NCI-H1092 treated with DMSO at 0.1 percent for 48 hours (cell line): ENCODE measurements at places on chromosomes 7 and 10.

- DNase-seq = no peak
Measured at GRCh38 chr7:142876991-142877910, 8.3 kb downstream of the TRPV6 start.

DNA sequence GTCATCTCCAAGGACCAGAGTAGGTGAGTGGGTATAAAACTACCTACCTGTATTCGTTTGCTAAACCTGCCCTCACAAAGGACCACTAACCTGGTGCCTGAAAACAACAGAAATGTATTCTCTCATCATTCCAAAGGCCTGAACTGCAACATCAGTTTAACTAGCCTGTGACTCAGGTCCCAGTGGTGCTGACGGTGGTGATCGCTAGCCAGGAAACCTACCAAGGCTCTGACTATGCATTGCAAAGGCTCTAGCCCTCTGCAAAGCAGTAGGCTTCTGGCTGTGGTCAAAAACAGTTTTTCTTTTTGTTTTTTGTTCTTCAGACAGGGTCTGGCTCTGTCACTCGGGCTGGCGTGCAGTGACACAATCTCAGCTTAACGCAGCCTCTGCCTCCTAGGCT, 107.5 kb downstream of the NPTX2 start:
- no peak for DNase-seq

GRCh38 chr10:129949891-129950291, 14.2 kb downstream of the EBF3 start:
- no peak for DNase-seq

GRCh38 chr7:156620291-156620675, 20.3 kb upstream of the RNF32 start:
- DNase-seq = no peak

DNA sequence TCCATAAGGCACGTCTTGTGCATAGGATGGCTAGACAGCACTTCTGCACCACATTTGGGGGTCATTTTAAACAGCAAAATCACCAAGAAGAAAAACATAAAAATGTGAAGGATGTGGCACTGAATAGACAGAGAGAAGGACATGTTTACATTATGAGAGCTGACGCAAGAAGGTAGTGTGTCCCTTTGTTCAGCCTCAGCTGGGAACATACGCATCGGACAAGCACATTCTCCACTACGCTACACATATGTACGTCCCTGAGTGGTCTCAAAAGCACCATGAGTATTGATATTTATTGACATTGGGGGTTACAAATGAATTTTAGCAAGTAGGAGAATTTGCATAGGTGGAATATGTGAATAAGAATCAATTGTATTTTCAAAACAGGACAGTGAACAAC, 20.2 kb downstream of the DDC start:
- peak; percentile 54 for DNase-seq

DNA sequence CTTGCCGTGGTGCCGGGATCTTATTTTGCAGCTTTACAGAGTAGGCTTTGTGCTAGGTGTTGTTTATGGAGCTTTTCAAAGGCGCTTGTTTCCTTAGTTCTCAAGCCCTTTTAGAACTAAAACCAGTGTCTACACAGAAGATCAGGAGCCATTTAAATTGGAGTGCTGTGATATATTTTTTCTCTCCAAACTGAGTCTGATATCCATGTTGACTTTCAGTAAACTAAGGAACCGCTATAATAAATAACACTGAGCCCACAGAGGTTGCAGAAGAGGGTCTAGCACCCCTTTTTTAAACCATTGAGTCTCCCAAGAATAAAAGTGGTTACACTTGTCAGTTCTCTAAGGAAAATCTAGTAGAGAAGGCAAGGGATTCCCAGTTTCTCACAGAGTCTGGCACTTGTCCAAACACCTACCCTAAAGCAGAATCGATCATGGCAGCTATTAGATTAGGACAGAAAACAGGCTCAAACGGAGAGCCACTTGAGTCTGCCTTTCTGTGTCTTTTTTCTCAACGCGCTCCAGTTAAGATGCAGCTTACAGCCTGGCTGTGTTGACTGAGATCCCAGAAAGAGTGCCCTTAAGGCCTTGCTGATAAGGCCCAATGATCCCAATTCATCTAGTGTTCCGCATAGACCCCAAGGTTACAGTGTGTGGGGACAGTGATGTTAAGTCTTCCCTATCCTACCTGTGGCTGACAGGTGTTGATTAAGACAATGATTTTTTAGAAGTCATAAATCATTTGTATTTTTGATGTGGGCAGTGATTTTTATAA, 804 bp downstream of the TMEM106B start:
- peak; percentile 79 for DNase-seq

- no peak for DNase-seq
Measured at GRCh38 chr10:24989867-24990266, 26.1 kb downstream of the ENKUR start.

- no peak for DNase-seq
Measured at GRCh38 chr10:31467791-31468535, 148.9 kb downstream of the ZEB1 start.

GRCh38 chr7:75854233-75854632, 24.6 kb upstream of the RHBDD2 start:
- DNase-seq = no peak

GRCh38 chr10:36221101-36221500, 579.0 kb upstream of the FZD8 start:
- no peak for DNase-seq

DNA sequence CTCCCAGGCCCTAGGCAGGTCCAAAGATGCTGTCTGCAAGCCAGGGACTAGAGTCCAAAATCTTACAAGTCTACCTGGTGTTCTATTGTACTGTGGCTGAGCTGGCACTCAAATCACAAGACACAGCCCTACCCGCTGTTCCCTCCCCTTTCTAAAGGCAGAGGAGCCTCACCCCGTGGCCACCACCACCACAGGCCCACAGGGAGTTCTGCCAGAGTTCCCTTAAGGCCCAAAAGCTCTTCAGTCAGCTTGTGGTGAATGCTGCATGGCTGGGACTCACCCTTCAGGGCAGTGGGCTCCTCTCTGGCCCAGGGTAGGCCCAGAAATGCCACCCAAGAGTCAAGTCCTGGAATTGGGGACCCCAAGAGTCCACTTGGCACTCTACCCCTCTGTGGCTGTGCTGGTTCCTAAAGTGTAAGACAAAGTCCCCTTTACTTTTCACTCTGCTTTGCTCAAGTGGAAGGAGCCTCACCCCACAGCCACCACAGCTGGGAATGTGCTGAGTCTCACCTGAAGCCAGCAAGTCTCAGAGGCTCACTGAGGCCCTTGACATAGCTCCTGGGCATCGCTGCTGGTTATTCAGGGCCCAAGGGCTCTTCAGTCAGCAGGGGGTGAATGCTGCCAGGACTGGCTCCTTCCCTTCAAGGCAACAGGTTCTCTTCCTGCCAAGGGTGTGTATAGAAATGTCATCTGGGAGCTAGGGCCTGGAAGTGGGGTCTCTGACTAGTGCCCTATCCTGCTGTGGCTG, 48.8 kb upstream of the PSAP start:
- no peak for DNase-seq

- no peak for DNase-seq
Measured at GRCh38 chr10:987620-987869, 689 bp upstream of the GTPBP4 start.

- DNase-seq = no peak
Measured at GRCh38 chr7:106551936-106552335, 109.0 kb downstream of the CCDC71L start.

DNA sequence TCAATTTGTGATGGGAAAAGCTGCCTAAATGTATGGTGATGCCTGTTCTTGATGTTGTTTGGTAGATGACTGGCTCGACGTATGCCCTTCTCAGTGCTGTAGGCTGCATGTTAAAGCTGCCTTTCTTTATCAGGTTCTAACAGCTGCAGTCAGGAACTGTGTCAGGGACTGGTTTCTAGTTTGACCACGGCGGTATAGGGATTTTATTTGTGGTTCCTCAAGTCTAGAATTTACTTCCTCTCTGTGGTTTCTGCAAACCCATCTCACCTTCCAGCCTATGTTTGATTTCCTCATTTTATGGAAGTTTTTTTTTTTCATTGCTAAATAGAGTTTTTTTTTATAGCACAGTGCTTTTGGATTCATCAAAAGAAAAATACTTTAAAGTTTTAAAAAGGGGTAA, 26.5 kb downstream of the LMTK2 start:
- DNase-seq = no peak

GRCh38 chr10:132810807-132811700, 25.1 kb upstream of the NKX6-2 start:
- no peak for DNase-seq

- DNase-seq = no peak
Measured at GRCh38 chr10:81704596-81704995, 170.4 kb upstream of the NRG3 start.

- no peak for DNase-seq
Measured at GRCh38 chr7:107622894-107623293, 37.7 kb upstream of the SLC26A4 start.

DNA sequence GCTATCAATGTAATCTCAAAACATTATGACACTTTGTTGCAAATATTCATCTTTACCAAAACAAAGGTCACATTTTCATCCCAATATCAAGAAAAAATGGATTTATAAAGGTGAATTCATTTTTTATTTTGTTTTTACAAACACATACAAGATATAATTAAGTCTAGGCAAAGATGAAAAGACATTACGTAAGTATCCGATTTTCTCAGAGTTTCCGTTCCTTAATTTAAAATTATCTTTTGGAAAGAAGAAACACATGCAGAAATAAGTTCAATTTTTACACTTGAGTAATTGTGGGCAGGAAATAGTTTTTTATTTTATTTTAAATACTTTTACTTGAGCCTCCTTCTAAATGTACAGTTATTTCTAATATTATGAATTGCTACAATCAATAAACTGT, 24.6 kb downstream of the RTKN2 start:
- DNase-seq = no peak

- no peak for DNase-seq
Measured at GRCh38 chr10:33553748-33554571, 219.5 kb upstream of the NRP1 start.

DNA sequence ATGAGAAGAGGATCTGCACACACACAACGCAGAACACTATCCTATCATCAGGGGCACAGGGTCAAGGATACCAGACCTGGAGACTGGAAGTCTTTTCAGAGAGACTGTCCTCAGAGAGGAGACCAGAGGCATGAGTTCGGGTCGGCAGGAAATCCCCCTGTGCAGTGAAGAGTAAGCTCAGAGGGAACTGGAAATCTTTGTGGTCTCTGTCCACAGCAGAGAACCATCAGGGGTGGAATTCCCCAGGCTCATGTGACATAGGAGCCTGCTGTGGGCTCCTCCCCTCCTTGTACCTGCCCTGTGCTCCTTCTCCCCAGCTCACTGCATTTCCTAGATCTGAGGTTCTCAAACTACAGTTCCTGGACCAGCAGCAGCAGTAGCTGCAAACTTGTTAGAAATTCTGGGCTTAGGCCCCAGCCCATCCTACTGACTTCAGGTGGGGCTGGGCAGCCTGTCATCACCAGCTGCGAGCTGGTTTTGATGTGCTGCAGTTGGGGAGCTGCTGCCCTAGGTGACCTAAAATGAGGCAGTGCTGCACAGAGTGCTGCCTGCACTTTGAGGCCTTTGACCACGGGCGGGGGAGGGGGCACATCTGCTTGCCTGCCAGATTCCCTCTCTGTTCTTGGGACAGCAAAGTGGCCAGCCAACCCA, 2.4 kb downstream of the ZMIZ2 start:
- DNase-seq = no peak

DNA sequence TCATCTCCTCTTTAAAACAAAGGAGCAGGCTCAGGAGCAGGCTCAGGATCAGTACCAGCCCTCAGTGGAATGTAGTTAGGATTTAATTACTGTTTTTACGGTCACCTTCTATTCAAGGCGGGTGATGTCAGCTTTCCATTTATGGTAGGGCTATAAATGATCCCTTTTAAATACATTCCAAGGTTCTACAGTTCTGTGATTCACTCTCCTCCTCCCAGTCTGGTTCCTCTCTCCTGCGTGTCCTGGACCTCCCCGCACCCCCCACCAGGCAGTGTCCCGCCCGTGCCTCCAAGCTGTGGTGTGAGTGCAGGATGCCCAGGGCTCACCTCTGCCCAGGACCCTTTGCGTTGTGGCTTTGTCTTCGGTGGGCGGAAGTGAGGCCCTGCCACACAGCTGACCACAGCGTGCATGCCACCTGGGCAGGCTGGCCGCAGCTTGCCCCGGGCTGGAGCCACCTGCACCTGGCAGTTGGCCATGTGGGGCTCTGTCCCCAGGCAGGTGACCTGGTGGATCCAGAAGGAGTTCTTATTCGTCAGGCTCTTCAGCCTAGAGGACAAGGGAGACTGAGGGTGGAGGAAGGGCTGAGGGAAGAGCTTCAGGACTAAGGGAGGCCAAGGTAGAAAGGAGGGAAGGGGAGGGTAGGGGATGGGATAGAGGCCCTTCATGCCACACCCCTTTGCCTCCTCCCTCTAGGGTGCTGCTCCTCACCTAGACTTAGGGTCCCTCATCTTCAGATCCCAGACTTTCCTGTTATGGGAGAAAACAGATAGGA, 9.1 kb downstream of the LOXL4 start:
- no peak for DNase-seq

GRCh38 chr10:73854310-73854709, 20.0 kb downstream of the CAMK2G start:
- DNase-seq = no peak

- no peak for DNase-seq
Measured at GRCh38 chr7:1940863-1941262, 270.8 kb downstream of the ELFN1 start.

GRCh38 chr7:23615331-23615730, 18.1 kb downstream of the CCDC126 start:
- DNase-seq = no peak

DNA sequence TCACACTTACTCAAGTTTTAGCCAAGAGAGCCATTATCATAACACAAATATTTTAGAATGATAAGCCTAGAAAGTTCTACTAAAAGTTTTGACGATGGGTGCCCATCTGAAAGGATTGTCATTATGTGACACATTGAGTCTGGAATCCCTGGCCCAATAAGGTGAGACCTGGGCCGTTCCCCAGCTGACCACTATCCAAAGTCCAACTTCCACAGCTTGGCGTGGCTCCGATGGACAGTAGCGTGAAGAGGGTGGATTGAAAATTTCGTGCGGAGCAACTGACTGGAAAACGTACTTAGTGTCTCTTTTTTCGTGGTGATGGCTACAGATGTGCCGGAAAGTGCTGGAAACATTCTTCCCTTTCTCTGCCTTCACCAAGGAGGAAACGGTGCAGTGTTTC, 439.0 kb upstream of the ZMIZ1 start:
- DNase-seq = no peak

- DNase-seq = no peak
Measured at GRCh38 chr7:158476331-158476932, 111.2 kb downstream of the PTPRN2 start.

GRCh38 chr10:23448323-23448722, 9.4 kb downstream of the OTUD1 start:
- DNase-seq = no peak

GRCh38 chr7:50673096-50673495, 107.9 kb upstream of the DDC start:
- DNase-seq = no peak

- no peak for DNase-seq
Measured at GRCh38 chr10:130215931-130216231, 79.7 kb downstream of the GLRX3 start.

GRCh38 chr10:95847007-95847406, 60.8 kb upstream of the CC2D2B start:
- DNase-seq = no peak

GRCh38 chr7:94422827-94423460, 28.2 kb downstream of the COL1A2 start:
- no peak for DNase-seq
